NCI-H1436 (cell line): ENCODE measurements at places on chromosomes 4 and X.

- DNase-seq = no peak
Measured at GRCh38 chrX:15915959-15916703, 61.5 kb upstream of the AP1S2 start.

DNA sequence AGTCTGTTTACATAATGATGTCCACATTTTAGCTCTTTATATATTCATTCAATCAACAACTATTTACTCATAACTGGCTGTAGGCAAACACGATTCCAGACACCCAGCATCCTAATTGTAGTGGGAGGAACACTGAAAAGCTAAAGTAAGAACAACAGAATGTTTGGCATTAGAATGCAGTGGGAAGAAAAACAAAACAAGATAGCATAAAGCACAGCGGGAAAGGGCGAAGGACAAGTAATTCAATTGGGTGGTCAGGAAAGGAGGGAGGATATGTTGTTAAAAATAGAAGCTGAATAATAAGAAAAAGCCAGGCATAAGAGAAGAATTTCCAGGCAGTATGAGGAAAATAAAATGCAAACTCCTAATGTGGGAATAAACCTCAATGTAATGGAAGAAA, 189.5 kb upstream of the FAT4 start:
- no peak for DNase-seq

DNA sequence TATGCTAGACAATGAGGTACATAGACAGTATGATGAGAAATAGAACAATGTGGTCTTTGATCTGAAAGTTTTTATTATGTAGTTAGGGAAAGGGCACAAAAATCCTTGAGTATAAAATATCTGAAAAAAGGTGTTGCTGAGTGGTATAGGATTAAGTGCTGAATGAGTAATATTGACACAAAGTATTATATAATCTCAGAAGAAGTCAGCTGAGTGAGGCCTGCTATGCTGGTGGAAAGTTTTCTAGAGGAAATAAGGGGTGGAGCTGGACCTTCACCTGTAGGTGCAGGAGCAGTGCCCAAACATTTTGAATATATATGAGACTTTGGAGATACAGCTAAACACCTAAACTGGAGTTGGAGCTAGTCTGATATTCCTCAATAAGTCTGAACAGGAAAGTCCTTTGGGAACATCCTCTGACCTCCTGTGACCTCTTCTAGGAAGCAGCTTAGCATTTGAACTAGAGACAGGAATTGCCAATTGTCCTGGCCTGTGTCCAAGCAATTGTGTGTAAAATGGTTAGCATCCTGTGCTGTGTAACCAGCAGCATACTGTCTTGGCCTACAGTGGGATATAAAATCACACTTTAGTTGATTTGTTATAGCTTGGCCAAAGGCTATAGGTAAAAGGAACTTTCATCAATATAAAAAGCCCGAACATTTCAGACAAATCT, 285.3 kb downstream of the ANKRD50 start:
- DNase-seq = no peak

- no peak for DNase-seq
Measured at GRCh38 chrX:13658602-13659001, 5.7 kb downstream of the TCEANC start.

DNA sequence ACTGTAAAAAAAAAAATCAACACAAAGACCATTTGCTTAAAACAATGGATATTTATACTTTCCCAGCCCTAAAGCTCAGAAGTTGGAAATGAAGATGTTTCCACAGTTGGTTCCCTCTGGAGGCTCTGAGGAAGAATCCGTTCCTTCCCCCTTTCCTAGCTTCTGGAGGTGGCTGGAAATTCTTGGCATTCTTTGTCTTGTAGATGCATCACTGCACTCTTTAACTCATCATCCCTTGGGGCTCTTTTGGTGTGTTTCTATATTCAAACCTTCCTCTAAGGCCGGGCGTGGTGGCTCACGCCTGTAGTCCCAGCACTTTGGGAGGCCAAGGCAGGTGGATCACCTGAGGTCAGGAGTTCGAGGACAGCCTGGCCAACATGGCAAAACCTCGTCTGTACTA, 78.7 kb downstream of the VCX3A start:
- DNase-seq = no peak

GRCh38 chrX:147803948-147804347, 107.8 kb upstream of the FMR1 start:
- peak; percentile 50 for DNase-seq

GRCh38 chr4:79982601-79983322, 90.3 kb downstream of the ANTXR2 start:
- DNase-seq = no peak

DNA sequence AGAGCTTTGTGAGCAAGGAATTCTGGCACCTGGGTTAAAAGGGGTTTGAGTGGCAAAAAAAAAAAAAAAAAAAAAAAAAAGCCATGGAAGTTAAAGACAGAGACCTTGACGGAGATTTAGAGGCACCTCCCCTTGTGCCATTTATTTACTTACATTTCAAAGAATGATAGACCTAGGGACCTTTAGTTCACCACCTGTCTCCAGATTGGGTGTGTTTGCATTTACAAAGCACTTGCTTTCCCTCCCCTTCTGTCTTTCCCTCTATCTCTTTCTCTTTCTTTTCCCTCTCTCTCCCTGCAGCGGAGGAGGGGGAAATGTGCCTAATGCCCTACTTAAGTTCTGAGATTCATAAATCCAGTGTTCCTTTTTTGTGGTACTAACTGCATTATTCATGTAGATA, 116.0 kb downstream of the IQCM start:
- DNase-seq = no peak

DNA sequence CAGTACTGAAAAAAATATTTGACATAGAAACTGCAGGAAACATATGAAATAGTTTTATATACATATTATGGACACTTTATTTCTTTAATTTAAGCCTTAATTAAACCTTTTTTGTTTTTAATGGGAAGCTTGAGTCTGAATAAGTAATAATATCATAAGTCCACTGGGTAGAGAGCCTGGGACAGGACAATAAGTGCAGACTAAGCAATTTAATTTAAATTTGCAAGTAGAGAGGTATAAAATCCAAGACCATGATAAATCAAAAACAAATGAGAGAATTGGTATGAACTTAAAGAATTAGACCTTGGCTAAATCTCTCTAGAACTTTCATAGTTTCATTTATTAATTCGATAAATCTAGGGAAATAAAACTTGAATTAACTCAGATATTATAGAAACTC, 571.2 kb downstream of the ARAP2 start:
- no peak for DNase-seq
